ENCODE measurements at places on chromosomes 2 and 18.

- DNase-seq = peak; percentile 28
Observed at GRCh38 chr2:207767461-207768167, 2.1 kb downstream of the FZD5 start.

- DNase-seq = no peak
Observed at GRCh38 chr2:131646669-131647297, 119.1 kb downstream of the CCDC74A start.

GRCh38 chr2:125167152-125167551 lies 1142.1 kb downstream of the CNTNAP5 start:
- no peak for DNase-seq

DNA sequence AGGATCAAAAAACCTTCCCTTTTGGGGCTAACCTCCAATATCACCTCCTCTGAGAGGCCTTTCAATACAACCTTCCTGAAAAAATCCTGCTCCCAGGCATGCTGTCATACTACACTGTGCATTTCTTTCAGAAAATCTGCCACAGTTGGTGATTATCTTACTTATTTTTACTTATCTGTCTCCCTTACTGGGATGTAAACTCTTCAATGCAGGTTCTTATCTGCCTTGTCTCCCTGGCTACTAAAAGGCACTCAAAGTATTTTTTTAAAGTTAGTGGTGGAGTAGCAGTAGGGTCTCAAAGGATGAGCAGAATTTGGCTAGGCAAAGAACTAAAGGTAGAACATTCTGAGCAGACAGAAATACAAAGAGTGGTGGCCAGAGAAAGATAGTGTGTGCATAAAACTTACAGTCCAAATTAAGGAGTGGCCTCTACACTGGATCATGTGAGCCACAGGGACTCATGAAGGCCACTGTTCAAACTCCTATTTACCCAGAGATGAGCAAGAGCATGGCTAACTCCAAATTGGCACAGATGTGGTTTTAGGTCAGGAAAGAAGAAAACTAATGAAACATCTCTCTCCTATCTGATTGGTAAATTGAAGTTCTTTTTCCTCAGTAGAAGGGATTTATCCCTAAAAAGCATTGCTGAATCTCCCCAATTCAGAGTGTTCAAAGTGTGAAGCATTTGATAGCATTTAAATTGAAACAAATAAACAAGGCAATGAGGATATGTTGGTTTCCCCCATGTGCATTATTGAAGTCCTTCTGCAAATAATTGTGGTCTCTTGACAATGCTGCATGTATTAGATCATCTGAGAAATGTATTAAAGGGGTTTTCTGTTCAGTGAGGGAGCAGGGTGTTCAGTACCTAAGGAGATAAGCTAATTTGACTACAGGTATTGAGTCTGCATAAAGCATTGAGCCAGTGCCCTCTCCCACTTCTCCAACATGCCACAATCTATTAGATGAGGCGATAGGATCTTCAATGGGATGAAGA lies 285.5 kb downstream of the MREG start:
- no peak for DNase-seq

DNA sequence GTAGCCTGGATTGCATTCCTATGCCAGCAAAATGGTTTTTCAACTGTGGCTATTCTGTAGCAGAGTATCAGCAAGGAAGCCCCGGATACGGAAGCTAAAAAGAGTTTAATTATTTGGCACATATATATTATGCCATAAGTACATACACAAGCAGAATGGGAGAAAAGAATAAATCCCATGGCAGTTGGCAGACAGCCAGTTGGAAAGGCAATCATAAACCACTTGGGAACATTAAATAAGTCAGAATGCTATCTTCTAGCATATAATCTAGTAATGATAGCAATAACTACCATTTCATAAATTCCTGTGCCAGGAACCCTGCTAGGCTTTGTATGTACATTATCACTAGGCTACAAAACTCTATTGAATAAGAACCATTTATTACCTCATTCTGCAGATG lies 26.0 kb downstream of the GALNT5 start:
- no peak for DNase-seq

- DNase-seq = no peak
Observed at GRCh38 chr2:207122651-207123334, 43.0 kb downstream of the KLF7 start.

DNA sequence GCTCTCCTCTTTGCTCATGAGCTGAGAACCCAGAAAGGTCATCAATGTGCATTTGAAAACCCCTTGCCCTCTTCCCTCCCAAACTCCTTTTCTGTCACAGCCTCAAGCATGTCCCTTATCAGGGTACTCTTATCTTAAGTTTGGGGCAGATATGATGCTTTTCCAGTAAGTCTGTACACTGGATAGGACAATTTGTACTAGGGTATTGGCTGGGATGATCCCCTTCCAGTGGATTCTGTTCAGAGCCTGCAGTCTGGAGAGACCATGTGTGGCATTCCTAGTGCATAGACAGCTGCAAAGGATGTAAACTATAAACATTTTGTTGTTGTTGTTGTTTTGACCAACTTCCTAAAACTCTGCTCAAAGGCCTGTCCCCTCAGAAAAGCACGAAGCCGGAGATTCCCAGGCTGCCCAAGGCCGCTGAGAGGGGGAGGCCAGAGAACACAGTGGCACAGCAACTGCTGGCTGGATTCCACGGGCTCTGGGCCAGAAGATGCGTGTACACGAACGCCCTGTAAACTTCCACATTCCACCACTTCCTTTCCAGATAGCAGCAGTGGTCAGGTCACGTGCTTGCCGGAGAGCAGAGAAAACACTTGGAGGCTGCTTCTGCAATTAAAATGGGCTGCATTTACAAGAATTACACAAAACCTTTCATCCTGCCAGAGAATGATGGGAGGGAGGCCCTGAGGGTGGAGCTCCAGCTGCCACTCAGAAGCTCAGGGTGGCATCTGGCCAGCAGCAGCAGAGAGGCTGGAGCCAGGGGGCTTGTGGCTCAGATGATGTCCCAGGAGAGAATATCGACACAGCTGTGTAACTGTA lies 42.1 kb downstream of the BMP10 start:
- no peak for DNase-seq

DNA sequence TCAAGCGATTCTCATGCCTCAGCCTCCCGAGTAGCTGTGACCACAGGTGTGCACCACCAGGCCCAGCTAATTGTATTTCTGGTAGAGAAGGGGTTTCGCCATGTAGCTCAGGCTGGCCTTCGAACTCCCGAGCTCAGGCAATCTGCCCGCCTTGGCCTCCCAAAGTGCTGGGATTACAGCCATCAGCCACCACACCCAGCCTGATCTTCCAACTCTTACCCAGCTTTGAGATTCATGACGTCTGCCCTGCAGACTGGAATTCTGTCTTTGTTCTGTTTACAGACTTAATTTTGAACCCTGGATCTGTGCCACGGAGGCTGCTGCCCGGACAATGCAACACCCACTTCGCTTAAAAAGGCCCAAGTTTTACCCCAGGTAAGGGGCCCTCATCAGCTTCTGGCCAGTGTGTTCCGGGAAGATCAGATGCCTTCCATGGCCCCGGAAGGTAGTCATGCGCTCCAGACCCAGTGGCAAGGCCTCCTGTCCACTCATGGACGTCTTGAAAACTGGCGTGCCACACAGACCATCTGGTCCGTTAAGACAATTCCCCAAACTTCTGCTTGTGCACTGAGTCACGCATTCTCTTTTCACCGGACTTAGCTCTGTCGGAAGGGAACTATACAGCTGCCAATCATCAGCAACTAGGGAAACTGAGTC lies 5.5 kb downstream of the PXDN start:
- DNase-seq = no peak

DNA sequence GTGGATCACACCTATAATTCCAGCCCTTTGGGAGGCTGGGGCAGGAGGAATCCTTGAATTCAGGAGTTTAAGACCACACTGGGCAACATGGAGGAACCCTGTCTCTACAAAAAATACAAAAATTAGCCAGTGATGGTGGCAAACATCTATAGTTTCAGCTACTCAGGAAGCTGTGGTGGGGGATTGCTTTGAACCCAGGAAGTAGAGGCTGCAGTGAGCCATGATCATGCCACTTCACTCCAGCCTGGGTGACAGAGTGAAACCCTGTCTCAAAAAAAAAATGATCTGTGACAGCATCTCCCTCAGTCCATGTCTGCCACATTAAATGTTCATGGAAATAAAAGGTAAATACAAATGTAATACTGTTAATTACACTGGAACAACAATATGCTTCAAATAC lies 121.4 kb upstream of the COL5A2 start:
- DNase-seq = no peak

DNA sequence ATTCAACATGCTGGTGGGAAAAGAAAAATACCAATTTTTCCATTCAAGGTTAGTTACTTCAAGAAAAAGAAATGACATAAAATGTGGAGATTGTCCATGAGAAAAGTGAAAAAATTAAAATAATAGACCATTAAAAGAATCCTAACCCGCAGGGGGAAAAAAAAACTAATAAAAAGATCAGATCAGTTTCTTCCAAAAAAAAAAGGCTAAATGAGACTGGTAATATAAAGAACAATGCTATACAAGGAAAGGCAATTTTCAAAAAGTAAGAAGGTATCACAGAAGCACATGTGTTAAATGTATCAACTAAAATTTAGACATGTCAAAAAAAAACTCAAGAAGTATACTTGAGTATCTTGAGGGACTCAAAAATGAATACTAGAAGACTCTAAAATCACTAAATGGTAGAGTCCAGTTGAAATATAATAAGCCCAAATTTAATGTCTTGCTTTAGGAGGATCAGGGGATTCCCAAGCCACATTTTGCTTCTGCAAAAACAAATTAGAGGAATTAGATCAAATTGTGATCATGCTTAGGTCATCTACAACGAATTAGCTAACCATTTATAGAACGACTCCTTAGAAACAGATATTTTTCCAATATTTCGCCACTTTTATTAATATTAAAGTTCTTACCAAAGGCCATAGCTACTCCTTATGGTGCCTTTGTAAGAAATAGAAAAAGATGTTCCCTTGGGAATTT lies 35.8 kb upstream of the GLS start:
- DNase-seq = no peak

- DNase-seq = no peak
Observed at GRCh38 chr2:128776461-128777195, 458.0 kb upstream of the HS6ST1 start.

- DNase-seq = no peak
Observed at GRCh38 chr2:11539317-11540147, 5.7 kb downstream of the GREB1 start.

DNA sequence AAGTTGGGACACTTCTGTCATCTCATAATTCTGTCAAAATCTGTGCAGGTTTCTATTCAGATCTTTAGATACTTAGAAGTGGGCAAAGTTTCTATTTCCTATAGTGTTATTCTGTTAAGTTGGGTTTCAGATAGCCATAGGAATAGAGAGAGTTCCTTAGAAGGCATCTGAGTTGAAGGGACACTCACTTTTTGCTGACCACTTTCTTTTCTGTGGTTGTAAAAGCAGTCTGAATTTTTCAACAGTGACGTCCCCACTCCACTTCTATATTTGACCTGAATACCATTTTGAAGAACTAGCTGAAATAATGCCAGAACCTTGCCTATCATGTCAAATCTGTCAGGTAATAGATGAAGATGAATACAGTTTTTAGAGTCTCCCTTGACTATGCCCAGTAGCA lies 267.3 kb downstream of the SPAG16 start:
- no peak for DNase-seq

DNA sequence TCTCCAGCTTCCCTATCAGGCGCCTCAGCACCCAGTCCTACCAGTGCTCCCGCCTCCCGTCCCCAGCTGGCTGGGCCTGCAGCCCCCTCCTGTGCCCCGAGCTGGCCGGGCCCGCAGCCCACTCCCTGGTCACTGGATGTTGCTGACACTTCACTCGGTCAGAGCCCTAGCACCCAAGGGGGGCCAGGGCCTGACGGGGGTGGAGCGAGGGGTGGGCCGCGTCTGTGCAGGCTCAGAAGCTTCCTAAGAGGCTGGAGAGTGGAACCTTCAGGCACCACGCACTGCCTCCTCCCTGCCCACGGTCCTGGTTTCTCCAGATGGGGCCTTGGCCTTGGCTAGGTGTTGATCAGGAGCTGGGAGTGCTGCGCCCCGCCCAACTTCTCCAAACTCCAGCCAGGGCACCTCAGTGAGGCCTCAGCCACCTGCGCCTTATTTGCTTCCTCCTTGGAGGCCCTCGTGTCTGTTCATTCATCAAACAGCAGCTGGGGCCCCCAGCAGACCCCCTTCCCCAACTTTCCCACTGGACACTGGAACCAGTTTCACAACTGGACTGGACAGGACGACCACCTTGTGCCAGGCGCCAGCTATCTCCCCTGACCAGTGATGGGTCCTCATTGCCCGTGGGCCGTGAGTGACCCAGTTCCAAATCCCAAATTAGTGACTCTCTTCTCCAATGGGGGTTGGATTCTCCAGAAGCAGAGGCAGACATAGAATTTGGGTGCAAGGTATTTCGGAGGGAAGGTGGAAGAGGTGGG lies 16.7 kb downstream of the CAPN10 start:
- no peak for DNase-seq

- DNase-seq = no peak
Observed at GRCh38 chr18:7415081-7415894, 151.8 kb upstream of the PTPRM start.

GRCh38 chr2:43441195-43441594 lies 154.6 kb downstream of the THADA start:
- no peak for DNase-seq

- DNase-seq = no peak
Observed at GRCh38 chr2:172588931-172589330, 33.0 kb downstream of the PDK1 start.

DNA sequence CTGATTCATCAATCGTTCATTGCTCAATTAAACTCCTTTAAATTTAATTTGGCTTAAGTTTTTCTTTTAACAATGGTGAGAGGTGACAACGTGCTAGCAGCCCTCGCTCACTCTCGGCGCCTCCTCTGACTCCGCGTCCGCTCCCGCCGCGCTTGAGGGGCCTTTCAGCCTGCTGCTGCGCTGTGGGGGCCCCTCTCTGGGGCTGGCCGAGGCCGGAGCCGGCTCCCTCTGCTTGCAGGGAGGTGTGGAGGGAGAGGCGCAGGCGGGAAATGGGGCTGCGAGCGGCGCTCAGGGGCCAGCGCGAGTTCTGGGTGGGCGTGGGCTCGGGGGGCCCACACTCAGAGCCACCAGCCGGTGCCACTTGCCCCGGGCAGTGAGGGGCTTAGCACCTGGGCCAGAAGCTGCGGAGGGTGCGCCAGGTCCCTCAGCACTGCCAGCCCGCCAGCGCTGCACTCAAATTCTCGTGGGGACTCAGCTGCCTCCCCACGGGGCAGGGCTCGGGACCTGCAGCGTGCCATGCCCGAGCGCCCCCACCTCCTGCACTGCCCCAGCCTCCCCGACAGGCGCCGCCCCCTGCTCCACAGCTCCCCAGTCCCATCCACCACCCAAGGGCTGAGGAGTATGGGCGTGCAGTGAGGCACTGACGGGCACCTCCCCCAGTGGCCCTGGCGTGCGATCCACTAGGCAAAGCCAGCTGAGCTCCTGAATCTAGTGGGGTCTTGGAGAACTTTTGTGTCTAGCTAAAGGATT lies 19.6 kb downstream of the ANKMY1 start:
- no peak for DNase-seq

DNA sequence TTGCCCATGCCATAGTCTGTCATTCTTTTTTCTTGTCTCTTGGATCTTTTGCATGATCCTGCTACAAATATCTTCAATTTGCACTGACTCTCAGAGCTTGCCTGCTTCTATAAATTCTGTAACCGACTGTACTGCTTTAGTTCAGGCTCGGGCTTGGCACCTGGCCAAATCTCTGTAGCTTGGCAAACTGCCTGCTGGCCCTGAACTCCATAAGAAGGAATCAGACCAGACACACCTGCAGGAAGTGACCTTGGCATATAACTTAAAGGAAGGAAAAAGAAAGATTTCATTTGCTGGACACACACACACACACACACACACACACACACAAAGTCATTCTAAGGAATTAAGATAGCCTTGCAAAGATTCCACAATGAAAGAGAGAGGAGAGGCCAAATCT lies 291.2 kb upstream of the DDX18 start:
- no peak for DNase-seq

GRCh38 chr18:72427721-72428120 lies 116.4 kb downstream of the CBLN2 start:
- DNase-seq = no peak
